ENCODE measurements at places on chromosomes 4 and X. TPM values are rescaled to one million over a fixed set of nuclear protein-coding genes. Genes with fewer than 3 reads are reported as not detected.

The MXRA5 gene
- total RNA-seq, result 34.4 TPM

The SLC34A2 gene
- total RNA-seq, result not detected

The RAB9B gene
- 19.8 TPM for total RNA-seq

The FRMD7 gene
- 0.52 TPM for total RNA-seq

The ADH1A gene
- total RNA-seq, result 0.52 TPM

The RAB33B gene
- total RNA-seq, result 11.5 TPM

The UBA1 gene
- total RNA-seq, result 57.4 TPM

The PDE5A gene
- total RNA-seq, result 27.7 TPM

The TRIM75 gene
- total RNA-seq, result under 0.01 TPM

The EIF2S3 gene
- 189 TPM for total RNA-seq

The CPE gene
- total RNA-seq, result 89.8 TPM

The TET2 gene
- total RNA-seq, result 20.9 TPM

The SRPX gene
- total RNA-seq, result 39.7 TPM

The SSX4B gene
- not detected for total RNA-seq

The SAGE1 gene
- total RNA-seq, result not detected

The HPF1 gene
- 13.0 TPM for total RNA-seq

Measured in skeletal muscle tissue (tissue), 5 donors.